ENCODE measurements at places on chromosomes 6 and 20.
A peak's percentile ranks its signal among the peaks of the same experiment; 100 is the strongest.

DNA sequence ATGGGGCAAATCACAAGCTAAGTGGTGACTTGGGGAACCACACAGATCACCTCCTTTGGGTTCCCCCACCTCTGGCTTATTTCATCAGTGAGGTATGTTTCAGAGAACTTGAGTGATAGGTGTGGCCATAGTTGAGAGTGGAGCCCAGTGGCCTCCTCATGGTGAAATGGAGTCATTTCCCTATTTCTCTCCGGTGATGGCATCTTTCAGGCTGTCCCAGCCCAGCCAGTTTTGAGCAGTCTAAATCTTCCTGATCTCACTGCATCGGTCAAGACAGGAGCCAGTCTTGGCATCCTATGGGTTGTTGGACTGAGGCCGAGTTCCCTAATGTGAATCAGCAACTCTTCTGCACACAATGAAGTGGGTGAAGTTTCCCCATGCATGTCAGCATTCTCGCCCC lies 132.4 kb downstream of the EYA2 start:
- no peak for DNase-seq

DNA sequence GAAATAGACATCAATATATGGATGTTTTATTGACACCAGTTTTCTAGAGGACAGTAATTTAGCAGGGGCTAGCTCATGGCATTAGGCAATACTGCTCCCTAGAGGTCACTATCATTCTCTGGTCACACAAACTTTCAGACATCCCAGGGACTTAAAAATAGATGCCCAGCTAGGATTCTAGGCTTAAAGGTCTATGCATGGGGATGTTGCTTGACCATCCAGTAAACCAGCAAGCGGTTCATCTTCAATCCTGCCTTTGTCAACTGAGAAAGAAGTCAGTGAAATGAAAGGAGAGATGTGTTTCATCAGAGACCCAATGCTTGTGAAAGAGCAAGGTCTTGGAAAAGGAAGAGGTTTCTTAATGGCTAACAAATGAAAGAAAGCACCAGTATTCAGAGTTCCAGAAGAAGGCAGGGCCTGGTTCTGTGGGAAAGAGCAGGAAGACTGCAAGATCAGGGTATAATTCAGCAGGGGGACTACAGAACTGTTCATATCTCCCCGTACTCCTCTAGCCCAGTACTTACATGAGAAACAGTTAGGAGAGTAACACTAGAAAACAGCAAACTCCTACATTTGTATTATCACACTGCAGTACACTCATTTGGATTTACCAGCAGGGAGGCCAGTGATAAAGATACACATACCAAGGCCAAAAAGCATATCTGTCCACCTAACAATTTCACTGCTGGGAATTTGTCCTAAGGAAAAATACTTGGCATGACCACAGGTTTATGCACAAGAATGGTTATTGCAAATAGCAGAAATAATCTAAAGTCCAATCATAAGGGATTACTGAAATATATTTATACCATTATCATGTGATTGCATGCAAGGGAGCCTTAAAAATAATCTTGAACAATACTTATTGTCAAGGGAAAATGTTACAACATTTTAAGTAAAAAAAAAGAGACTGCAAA lies 151.4 kb upstream of the LAMA2 start:
- peak; percentile 8 for DNase-seq

DNA sequence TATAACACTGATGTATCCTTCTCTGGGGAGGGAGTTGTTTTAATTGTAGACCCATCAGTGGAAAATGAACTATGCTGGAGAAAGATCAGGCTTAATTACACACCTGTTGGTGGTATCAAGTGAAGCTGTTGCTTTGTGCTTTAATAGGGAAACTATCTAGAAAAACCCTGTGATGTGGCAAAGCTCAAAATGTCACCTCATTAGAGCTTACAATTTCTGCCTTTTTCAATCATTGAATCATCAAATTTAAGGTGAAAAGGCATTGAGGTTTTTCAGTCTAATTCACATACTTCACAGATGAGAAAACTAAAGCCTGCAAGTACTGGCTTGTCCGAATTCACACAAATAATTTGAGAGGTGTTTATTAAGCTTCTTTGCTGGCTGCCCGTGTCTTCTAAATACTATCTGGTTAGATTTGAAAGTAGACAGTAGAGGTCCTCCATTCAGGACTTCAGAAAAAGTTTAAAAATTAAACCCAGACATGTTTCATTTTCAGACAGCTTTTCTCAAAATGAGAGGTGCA lies 143.3 kb upstream of the MAP3K7 start:
- no peak for DNase-seq

DNA sequence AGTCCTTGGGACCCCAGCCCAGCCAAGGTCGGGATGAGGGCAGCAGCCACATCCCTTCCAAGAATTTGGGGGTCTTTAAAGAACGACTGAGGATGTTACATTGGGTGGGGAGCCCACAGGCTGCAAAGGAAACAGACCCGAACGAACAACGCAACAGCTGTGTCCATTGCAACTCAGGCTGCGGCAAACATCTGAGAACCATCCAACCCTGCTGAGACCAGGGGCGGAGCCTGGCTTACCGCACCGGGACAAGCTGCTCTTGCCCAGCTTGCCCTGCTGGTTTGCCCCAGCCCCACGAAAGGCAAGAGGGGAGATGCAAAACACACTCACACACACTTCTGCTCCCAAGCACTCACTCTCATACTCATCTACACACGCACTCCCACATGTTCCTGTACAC lies 21.5 kb upstream of the TAF4 start:
- no peak for DNase-seq

- no peak for DNase-seq
Observed at GRCh38 chr6:112485827-112486212, 138.7 kb downstream of the RFPL4B start.

GRCh38 chr6:143260857-143261256 lies 189.6 kb downstream of the ADAT2 start:
- DNase-seq = no peak

DNA sequence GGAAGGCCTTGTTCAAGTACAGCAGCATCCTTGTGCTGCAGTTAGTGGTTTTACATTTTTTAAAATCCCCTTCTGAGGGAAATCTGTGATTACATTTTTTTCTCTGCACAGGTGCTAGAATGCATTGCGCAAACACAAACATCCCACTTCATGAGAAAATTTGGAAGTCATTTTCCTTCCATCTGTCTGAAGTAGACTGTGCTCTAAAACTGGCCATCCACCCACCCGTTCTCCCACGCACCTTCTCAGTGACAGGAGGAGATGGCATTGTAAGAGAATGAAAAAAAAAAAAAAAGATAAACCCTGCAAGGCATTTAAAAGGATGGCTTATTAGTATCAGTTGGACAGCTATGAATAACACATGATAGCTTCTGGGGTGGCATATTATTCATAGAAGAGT lies 65.0 kb downstream of the SOBP start:
- no peak for DNase-seq

DNA sequence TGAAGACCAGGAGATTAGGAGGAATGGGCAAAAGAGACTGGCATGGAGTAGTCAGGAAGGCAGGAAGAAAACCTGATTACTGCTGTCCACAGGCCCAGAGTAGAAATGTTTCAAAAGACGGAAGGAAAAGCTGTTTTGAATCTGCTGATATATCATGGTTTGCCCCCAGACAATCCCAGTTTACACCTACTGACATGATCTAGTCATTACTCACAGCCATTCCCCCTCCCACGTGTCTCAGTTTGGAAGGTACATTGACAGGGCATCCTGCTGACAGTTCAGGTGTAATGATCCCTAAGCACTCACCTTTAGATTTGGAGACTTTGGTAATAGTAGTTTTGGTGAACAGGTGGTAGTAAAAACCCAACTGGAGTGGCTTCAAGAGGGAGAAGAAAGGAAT lies 9.8 kb upstream of the TXNDC5 start:
- no peak for DNase-seq

- no peak for DNase-seq
Observed at GRCh38 chr6:39051399-39052122, 3.0 kb downstream of the GLP1R start.

GRCh38 chr6:154399097-154399496 lies 42.5 kb upstream of the IPCEF1 start:
- no peak for DNase-seq

DNA sequence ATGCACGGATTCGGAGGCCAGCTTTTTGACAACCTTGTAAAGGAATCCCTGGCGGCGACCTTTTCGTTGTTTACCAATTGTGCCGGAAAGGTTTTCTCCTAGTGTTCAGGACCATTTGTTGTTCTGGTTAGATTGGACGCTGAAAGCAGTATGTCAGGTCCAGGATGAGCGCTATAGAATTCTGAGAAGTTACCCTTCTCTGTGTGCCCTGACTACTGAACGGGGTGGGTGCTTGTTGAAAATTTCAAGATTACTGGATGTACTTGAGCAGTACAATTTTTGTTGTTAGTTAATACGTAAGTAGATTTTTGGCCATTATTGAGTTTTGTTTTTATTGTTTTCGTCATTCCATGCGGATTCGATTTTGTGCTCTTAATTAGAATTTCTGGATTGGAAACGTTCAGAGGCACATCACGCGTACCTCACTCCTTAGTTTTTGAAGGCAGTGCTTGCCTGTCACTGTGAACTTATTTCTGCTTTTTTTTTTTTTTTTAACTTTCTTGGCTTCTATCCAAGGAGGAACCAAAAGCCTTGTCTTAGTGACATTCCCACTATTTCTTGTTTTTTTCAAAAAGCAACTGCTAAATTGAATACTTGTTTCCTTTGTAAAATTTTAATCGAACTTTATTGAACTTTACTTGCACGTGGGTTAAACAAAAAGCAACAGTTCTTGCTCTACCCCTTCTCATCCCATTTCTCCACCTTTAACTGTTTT lies 898 bp downstream of the XRN2 start:
- no peak for DNase-seq

GRCh38 chr6:6688951-6689350 lies 100.4 kb downstream of the LY86 start:
- no peak for DNase-seq

- DNase-seq = no peak
Observed at GRCh38 chr6:23175391-23175790, 606.0 kb downstream of the HDGFL1 start.

GRCh38 chr6:152184573-152184916 lies 377.1 kb downstream of the ESR1 start:
- DNase-seq = no peak

DNA sequence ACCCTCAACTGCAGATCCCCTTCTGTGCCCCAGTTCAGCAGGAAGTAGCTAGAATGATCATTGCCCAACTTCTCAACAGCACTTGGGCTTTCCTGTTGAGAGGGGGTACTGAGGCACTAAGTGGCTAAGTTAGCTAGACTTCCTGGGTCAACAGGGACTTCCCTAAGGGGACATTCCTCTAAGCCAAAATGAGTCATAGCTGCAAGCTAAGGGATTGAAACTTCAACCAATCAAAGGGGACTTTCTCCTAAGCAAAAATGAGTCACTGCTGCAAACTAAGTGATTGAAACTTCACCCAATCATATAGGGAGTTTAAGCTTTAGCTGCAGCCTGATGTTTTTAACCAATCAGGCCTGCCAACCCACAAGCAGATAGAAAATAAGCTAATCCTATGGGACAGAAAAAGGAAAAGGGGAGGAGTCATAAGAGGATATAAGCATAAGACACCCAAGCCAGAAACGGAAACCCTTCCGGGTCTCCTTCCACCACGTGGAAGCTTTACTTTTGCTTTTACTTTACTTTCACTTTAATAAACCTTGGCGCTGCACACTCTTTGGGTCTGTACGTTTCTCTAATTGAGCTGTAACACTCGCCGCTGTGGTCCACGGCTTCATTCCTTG lies 659.0 kb upstream of the HS3ST5 start:
- no peak for DNase-seq

GRCh38 chr6:148799647-148800046 lies 52.8 kb downstream of the UST start:
- DNase-seq = no peak

GRCh38 chr6:16239798-16240123 lies 1.4 kb downstream of the GMPR start:
- DNase-seq = no peak

DNA sequence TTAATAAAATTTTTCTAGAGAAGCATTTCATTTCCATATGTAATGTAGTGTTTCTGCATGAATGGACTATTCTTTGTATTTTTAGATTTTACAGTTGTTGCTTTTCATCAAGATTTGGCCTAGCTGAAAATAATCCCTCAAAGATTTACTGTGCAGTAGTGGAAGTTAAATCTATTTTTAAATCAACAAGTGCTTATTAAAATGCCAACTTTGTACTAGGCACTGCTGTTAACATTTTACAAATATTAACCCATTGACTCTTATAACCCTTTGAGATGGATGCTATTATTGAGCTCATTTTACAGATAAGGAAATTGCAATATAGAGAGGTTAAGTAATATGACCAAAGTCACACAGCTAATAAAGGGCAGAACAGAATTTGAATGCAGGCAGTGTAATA lies 274.5 kb downstream of the NKAIN2 start:
- DNase-seq = no peak

DNA sequence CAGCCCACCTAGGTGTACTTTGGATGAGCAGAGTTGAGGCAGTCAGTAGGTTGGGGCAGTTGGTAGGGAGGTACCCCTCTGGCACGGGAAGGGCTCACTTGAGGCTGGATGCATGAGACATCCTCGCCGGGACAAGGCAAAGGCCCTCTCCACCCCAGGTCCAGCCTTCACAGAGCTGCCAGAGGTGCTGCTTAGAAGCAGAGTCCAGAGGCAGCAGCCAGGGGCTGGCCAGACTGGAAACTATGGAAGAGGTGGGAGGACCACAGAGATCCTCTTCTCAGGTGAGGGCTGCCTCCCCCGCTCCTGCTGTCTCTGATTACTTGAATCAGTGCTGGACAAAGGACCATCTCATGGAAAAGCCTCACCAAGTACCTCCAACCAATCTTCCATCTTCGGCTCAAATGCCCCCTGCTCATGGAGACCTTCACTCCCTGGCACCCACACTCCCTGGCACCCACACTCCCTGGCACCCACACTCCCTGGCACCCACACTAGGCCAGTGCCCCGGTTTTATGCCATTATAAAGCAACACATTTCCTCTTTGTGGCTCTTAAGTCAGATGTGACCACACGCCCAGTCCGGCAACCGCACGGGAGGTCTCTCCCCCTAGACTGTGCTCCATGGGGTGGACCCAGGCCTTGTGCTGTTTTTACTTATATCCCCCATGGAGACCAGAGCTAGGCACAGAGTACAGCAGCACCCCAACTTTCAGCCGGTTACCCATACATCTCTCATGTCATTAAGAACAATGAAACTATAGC lies 100.1 kb downstream of the YTHDF1 start:
- no peak for DNase-seq

DNA sequence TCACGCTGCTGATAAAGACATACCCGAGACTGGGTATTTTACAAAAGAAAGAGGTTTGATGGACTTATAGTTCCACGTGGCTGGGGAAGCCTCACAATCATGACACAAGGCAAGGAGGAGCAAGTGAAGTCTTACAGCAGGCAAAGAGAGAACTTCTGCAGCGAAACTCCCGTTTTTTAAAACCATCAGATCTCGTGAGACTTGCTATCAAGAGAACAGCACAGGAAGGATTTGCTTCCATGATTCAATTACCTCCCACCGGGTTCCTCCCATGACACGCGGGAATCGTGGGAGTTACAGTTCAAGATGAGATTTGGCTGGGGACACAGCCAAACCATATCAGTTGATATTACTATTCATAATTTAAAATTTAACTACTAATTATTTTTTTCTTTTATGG lies 157.3 kb upstream of the ATXN1 start:
- no peak for DNase-seq
